Retina (tissue), 1 donor: ENCODE measurements at places on chromosomes 6 and 20.
A peak's percentile ranks its signal among the peaks of the same experiment; 100 is the strongest.

GRCh38 chr6:154928325-154928922 is 66.7 kb upstream of the TIAM2 start:
- peak; percentile 59 for DNase-seq

- peak; percentile 50 for DNase-seq
These were observed 100.8 kb downstream of the FAM217A start for GRCh38 chr6:3977875-3978711.

DNA sequence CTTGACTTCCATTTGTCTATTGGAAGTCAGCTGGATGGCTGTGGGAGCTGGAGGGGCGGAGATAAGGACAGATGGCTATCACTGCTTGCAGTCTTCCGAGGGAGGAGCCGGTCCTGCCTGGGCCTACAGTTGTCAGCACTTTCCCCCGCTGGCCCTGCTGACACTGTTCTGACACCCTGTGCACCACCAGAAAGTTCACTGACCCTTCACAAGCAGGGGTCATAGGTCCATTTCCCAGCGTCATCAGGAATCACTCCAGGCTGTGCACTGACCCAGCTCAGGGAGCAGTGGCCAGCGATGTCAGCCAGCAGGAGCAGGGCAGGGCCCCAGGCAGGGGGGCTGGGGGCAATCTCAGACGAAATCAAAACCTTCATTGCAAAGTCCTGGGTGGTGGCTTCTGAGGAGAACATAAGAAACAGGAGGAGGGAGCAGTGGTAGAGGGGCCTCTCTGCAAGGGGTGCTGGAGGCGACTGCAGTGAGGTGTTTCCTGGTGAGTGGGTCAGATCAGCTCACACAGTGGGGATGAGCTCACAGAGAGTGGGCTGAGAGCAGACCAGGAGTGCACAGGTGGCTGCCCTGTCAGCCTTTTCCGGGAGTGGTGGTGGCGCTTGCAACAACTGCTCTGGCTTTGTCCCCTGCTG is 26.5 kb upstream of the PLEKHG1 start:
- DNase-seq: peak; percentile 61

DNA sequence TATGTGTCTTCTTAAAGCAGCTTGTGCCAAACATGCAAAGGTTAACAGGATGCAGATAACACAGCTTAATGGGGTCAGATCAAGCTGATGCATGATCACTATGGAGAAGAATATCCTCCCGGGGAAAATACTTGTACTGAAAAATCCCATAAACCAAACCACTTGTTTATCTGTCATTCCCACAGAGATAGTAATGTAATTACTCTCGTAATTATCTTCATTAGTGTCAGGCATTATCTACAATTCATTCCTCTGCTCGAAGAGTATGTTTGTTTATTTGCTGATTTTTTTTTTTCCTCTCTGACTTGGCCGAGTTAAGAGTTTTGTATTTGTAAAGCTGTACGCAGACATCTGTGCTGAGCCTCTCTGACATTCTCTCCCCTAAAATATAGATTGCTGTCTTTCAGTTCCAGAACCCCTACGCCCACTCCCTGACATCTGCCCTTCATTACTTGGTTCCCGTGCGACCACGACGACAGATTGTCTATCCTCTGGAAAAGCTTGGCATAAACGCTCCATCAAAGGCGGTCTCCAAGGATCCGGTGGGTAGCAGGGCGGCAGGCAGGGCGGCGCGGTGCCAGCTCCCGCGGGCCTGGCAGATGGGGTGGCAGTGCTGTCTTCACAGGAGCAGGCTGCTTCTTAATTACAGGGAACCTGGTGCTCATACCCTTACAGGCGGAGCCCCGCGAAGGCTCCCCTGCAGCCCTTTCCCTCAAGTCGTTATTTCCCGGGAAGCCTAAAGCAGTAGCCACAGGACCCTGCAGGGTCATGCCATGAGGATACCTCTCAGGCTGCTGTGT is 147.2 kb downstream of the CFAP61 start:
- peak; percentile 44 for DNase-seq

DNA sequence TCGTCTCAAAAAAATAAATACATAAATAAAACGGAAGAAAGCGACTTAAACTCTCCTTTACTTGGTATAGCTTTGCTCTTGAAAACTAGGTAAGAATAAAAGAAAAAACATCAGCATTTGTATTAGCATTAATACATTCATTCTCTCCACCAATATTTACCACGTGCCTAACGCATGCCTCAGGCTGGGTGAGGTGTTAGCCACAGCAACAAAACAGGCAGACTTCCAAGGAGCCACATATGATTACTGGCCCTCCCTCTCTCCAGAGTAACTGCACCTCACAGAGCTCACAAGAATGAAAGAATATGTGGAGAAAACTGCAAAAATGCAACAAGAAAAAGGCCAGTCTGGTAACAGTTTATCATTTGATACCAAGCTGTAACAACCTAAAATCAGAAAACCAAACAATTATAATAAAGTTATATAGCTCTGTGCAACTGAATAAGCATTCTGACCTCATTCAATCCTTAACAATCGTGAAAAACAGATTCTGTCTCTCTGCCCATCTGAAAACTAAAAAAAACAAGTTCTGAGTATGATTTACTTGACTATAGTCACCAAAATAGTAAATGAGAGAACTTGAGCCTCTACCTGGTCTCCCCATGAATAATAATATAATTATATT is 5.2 kb downstream of the NAPB start:
- DNase-seq: no peak

DNA sequence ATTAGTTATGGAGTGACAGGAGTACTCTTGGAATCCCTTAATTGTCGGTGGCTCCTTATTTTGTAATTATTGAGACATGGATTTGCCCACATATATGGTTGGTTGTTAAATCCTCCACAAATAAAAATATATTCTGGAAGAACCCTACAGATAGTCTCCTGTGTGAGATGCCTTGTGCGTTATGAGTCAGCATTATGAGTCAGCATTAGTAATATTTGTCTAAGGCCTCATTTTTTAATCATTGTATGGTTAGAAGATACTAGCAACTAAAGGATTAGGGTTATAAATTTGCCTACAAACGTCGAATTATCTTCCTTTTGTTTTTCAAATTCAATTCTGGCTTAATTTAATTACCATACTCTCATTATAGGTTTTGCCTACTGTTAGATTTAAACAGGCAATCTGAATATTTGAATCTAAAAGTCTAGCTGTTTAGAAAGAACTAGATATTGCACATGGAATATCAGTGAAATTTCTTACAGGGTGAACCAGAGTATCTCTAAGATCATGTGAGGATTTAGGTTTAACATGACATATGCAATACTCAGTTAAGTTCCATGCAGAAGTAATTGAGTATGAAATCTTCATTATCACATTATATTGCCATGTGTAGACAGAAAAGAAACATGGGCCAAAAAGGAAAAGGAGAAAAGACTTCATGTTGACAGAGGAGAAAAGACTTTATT is 5.9 kb downstream of the C6orf58 start:
- DNase-seq: no peak

GRCh38 chr6:100283285-100283684 is 181.4 kb downstream of the SIM1 start:
- no peak for DNase-seq

- no peak for DNase-seq
These were observed 184.9 kb downstream of the ARHGAP18 start for GRCh38 chr6:129525055-129525454.

DNA sequence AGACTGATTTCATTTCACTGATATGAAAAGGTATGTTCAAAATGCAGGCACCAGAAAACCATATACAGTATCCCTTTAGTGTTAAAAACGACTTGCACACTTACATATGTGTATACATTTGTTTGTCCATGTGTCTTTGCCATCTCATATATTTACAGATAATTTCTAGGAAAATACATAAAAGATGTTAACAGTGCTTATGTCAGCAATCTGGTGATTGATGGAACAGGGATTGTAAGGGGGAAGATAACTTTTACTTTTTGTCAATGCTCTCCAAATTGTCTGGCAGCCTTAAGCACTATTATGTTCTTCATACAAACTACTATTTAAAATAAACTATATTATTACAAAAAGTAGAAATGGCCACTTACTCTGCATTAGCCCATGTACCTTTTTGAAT is 238.5 kb upstream of the DEFB112 start:
- DNase-seq: no peak

- DNase-seq: no peak
These were observed 746 bp downstream of the NUP153 start for GRCh38 chr6:17705778-17706579.

DNA sequence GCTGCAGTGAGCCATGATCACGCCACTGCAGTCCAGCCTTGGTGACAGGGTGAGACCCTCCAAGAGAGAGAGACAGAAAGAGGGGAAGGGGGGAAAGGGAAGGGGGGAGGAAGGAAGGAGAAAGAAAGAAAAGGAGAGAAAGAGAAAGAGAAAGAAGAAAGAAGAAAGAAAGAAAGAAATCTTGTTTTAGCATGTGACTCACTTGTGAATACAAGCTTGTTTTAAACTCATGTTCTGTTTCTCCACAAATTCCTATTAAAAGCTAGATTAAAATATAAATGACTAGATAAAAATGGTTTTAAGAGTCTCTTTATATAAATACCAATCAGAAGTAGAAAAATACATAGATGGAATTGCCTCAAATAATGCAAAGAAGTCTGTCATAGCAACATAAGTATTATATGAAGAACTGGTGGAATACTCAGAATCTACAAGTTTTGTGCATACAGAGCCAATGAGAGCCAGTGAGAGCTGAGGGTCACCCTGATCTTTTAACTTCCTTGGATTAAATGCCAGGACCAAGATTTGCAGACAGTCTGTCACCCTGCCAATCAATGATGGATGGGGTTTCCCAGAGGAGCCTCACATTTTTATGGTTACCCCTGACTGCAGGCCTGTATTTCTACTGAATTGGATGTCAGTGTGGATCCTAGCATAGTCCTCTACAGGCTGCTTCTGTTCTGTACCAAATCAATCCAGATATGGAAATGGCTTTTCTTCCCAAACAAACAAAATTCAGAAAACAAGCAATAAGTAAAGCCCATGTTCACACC is 50.8 kb upstream of the LY86 start:
- DNase-seq: no peak

DNA sequence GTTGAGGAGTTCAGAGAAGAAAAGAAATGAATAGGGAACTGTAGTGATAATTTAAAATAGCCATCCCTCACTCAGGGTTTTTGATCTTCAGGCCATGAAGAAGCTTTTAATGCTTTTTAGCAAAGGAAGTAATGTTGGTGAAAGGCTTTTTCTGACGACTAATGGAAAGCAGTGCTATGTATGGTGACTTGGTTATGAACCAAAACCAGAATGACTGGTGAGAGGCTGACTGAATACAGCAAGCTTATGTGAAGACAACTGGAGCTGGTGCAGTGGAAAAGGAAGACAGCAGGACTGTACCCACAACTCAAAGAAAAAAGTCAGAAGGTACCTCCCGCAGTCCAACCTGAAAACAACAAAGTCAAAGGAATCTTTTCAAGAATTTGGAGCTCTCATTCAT is 118.8 kb downstream of the PRDM1 start:
- no peak for DNase-seq

DNA sequence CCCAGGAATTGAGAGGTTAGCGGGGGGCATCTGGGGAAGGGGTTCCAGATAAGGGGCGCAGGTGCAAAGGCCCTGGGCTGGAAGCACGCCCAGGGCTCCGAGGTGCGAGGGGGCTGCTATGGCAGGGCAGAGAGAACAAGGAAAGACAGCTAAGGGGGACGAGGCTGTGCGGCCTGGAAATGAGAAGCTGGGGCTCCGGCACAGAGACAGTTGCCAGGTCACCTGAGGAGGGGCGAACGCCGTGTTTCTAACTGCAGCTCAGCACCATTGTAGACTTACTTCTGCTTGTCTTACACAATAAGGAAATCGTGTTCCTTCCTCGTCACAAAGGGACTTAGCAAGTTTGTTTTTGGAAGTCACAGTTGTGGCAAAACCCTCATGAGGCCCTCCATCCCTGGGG is 68.9 kb upstream of the TBXT start:
- no peak for DNase-seq

- DNase-seq: no peak
These were observed 129.0 kb upstream of the BMP5 start for GRCh38 chr6:56004426-56004825.

GRCh38 chr20:60505423-60505822 is 547.2 kb downstream of the CDH26 start:
- DNase-seq: no peak
